ENCODE measurements at places on chromosomes 11 and 22.

DNA sequence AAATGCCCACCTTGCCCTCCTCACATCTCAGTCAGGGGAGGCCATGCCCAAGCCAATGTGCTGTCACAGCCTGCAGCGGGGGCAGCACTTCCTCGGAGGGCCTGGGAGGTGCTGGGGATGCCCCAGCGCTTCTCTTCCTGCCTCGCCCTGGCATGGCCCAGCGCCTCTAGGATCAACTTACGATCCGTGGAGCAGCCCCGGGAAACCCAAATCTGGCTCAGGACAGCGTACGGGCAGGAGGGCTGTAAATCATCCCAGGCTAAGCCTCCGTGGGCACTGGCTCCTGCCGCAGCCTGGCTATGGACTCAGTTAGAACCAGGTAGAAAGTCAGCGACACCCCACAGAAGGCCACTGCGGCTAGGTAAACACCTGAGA lies 60.9 kb upstream of the EMID1 start:
- DNase-seq, result no peak

DNA sequence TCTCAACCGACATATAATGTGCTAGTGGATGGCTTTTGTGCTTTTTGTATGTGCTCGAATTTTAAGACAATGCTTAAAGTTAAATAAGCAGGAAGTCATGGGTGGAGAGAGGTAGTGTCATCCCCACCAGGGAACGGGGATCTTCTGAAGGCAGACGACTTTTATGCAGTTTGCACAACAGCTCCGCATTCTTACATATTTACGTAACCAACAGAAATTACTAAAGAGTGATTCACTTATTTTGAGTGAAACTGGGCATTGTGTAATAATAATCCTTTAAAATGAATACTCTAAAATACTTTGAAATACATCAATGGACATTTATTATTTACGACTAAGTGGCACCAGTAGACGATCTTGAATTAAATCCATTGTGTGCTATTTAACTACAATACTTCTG lies 305.1 kb downstream of the CNTN5 start:
- DNase-seq, result no peak

- no peak for DNase-seq
These were observed 92.5 kb downstream of the RELT start for GRCh38 chr11:73468590-73469161.

GRCh38 chr11:107276077-107276476 lies 181.5 kb downstream of the CWF19L2 start:
- DNase-seq, result no peak

GRCh38 chr11:36239636-36240035 lies 49.6 kb downstream of the COMMD9 start:
- no peak for DNase-seq

DNA sequence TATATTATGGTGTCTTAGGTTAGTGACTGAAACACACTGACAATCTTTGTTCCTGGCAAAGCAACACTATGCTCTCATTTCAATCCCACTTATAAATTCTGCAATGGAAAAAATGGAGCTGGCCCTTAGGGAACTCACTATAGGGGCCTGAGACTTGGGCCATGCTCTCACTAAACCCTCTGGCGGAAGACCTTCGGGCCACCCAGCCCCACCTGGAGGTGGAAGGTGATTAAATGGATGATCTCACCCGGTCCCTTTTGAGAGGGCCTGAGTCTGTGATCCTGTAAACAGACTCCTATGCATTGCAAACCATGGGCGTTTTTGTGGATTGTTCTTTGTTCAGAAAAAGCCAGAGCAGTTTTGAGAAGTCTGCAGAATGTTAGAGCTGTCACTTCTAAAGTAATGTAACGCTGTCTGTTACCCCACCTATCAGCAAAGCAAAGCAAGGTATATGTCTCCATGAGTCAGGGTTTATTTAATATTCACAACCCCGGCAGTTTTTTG lies 17.0 kb upstream of the CDON start:
- no peak for DNase-seq

DNA sequence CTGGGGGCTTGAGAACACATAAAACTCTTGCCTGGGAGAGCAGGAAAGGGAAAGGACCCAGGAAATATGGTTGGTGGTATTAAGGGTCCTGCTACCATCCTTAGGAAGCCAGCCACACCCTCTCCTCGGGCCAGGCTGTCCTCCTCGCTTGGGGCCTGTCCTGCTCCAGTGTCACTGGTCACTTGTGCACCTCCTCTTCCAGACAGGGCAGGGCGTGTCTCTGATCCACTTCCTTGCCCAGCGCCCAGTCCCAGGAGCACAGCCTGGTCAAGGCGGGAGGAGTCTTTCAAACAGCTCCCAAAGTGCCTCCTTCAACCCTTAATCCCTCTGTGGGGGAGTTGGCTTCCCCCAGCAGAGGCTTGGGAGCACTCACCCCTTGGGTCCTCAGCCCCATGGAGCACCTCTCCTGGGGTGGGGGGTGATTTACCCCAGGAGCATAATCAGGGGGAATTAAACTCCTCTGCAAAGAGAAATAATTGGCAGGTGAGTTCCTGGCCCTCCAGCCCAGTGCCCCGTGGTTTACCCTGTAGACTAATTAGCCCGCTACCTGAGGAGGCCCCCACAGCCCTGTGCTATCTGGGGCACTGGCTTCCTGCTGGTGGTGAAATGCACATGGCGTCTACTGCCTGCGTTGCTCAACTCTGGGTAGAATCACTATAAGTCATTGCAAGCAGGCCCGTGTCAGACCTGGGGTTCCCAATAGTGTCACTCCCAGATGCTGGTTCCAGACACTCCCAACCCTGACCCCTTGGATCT lies 8.0 kb downstream of the TMPRSS6 start:
- DNase-seq, result no peak

DNA sequence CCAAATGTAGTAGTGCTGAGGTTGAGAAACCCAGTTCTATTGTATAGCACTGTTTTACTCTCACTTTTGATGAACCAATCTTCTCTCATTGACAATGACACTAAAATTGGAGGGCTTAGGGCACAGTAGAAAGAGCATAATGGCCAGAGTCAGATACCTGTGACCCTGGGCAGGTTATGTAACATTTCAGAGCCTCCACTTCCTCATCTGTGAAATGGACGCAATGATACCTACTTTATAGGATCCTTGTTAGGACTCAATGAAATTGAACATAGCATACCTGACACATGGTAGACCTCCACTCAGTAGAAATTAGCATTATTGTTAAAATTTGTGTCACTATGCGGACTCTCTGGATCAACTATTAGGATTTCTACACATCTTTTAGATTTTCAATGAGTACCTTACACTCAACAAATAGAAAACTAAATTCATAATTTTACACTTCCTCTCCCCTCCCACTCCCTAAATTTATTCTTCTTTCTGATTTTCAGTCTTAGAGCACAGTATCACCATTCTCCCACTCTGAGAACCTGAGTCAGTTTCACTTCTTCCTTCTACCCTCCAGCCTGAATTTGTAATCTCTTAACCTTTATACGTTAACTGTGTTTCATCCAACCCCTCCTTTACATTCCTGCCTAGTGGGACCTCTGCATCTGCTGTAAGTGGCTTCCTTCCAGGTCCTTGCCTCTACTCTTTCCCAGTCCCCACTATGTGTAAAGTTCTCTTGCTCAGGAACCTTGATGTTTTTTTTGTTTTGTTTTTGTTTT lies 78.3 kb downstream of the MICAL2 start:
- DNase-seq, result no peak

GRCh38 chr11:67700548-67701262 lies 26.3 kb upstream of the ALDH3B2 start:
- no peak for DNase-seq

GRCh38 chr22:37175414-37176281 lies 12.4 kb downstream of the C1QTNF6 start:
- peak; percentile 9 for DNase-seq

DNA sequence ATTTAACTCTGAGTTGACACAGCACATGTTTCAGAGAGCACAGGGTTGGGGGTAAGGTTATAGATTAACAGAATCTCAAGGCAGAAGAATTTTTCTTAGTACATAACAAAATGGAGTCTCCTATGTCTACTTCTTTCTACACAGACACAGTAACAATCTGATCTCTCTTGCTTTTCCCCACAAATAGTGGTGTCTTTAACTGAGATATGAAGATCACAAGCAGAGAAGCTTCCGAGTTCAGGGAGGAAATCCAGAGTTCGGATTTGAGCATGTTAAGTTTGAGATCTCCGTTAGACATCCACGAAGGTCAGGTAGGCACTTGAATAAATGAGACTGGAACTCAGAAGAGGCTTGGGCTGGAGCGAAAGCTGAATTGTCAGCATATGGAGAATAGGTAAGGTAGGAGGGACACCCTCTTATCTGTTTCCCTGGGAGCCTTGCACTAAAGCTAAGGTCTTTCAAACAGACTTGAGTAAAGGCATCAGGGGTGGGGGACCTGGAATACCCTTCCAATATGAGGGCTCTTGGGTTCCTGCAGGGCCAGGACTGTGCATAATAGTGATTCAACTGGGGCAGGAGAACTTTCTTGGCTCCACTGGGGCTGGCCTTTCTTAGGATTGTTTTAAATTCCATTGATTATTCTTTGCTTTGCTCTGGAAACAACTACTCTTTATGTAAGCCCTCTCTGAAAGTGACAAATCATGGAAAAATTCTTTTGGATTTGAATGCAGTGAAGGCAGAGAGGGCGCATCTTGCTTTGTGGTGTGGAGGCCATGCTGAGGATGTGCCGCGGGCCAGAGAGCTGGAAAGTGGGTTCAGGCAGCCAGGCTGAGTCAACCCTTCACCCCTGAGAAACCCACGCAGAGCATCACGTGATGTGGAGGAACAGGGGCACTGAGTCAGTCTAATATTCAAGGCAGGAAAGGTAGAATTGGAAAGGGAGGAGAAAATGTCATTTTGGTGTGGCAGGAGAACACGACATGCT lies 62.7 kb upstream of the AMPD3 start:
- DNase-seq, result no peak

- no peak for DNase-seq
These were observed 145.0 kb upstream of the THY1 start for GRCh38 chr11:119567688-119568582.

DNA sequence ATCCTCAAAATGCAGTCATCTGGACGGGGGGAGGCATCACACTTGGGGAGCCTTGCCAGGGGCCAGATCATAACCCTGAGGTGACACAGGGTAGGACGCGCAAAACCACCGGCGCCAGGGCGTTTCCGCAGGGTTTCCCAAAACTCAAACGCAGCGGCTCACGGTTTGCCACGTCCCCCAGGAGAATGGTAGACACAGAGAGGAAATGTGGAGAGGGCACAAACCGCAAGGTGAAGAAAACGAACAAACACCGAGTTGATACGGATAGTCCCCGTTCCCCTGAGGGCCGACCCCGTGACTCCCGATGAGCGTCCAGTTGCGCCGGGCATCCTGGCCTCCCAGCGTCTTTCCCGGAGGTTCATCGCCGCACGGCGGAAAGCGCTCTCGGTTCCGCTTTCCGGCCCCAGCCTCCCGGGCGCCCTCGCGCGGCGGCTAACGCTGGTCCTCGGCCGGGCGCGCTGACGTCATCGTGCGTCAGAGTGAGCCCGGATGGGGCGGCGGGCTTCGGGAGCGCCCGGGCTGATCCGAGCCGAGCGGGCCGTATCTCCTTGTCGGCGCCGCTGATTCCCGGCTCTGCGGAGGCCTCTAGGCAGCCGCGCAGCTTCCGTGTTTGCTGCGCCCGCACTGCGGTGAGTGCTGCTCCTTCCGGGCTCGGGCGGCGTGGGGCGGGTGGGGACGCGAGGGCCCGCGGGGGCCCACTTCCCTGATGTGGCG lies at the start of gene BIRC2:
Gene BIRC2 (plus strand): TSS at position 467 of the 714 bp plus-strand sequence. CDS start 2,641 bp downstream, outside the sequence.
- DNase-seq, result peak; percentile 97

DNA sequence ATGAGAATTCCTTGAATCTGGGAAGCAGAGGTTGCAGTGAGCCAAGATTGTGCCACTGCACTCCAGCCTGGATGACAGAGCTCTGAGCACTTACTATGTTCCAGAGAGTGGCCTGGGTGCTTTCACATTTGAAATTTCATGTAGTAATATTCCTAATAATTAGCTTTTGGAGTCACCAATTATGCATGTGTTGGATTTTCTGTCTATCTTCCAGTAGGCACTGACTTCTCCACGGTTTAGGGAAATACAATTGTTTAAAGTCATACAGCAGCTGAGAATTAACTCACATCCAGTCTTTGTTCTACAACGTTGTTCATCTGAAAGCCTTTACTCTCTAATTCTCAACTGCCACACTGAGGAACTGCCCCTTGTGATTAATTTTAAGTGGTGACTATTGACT lies 150.2 kb downstream of the CSNK2A3 start:
- DNase-seq, result no peak

GRCh38 chr11:27462543-27462942 lies 10.0 kb downstream of the LGR4 start:
- no peak for DNase-seq

DNA sequence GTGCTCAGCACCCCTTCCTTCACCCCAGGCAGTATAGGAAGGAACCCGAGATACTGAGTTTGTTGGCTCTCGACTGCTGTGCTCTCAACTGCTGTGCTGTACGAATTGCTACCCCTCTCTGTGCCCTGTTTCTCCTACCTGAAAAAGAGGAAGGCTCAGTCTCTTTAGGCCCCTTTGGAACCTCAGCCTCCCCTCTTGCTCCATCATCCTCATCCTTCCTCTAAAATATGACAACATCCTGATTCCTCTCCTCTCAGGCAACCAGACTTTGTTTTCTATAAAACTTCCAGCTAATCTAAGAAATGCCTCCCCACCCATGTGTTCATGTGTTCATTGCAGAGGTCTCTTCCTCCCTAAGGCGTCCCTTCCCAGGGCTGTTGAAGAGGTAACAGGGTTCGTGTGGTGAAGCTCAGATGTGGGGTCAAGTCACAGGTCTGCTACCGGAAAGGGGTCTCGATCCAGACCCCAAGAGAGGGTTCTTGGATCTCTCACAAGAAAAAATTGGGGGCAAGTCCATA lies 35.5 kb upstream of the CD82 start:
- DNase-seq, result no peak

DNA sequence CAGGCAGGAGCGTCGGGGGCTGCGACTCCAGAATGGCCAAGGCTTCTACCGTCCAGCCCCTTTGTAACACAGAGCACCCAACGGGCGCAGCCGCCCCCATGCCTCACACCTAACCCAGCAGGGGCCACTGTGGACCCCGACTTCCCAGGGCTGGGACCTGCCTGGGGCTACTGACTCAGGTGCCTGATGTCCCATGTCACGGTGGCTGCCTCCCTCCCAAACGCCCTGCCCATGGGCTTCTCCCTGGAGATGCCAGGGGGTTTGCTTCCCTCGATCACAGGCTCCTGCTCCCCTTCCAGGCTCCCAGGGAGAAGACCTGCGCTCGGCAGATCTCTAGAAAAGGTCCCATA lies 84.0 kb downstream of the MYEOV start:
- DNase-seq, result peak; percentile 13

DNA sequence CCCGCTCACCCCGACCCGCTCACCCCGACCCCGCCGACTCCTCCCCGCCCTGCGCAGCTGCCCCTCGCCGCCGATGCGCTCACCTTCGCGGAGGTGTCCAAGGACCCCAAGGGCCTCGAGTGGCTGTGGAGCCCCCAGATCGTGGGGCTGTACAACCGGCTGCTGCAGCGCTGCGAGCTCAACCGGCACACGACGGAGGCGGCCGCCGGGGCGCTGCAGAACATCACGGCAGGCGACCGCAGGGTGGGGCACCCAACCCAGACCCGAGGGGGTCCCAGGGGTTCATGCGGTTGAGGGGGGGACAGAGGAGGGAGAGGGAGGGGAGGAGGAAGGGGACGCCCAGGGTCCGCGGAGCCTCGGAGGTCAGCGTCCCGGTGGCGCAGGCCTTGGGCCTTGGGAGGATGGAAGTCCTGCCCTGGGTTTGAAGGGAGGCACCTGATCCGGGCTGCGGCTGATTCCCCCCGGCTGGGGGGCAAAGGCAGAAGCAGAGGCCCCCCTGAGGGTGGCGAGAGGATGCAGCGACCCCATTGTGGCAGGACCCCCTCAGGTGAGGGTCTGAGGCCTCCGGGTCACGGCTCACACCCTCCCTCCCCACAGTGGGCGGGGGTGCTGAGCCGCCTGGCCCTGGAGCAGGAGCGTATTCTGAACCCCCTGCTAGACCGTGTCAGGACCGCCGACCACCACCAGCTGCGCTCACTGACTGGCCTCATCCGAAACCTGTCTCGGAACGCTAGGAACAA lies 9.2 kb downstream of the PKP3 start:
- DNase-seq, result no peak
